Mesothelial cell of epicardium (in vitro differentiated cells): ENCODE measurements at places on chromosomes 16 and 17.

- DNase-seq: no peak
These were observed 87.9 kb downstream of the ZNF423 start for GRCh38 chr16:49767998-49768397.

DNA sequence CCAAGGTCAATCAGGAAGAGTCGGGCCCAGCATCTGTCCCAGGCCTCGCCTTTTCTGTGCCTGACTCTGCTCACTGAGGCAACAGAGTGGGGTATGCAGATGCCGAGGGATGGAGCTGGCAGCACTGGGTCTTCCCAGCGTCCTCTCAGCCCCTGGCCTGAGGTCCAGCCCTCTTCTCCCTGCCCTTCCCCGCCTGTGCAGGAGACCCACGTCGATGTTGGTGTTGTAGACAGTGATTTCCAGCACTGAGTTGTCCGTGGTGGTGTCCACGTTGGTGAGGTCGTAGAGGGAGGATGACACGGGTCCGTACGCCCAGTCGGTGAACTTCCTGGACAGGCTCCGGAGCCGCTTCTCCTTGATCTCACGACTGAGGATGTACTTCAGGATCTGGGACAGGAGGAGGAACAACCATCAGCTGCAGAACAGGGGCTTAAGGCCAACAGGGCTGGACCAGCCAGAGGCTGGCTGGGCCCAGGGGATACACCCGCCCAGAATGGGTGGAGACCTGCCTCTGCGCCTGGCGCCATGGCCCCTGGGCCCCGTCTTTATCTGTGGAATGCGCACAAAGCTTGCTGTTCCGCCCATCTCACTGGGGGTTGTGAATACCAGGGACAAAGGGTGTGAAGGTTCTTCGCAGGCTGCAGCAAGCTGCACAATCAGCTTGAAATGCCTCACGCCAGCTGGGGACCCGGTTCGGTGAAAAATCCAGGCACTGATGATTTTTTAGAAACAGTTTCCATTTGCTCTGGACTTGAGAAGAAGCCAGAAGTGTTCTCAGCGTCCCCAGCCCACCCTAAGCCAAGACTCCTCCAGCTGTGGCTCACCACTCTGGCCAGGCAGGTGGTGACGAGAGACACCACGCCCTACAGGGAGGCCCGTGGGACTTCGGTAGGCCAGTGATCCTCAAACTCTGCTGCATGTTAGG, 27.5 kb downstream of the TRPV3 start:
- DNase-seq: peak; percentile 48

DNA sequence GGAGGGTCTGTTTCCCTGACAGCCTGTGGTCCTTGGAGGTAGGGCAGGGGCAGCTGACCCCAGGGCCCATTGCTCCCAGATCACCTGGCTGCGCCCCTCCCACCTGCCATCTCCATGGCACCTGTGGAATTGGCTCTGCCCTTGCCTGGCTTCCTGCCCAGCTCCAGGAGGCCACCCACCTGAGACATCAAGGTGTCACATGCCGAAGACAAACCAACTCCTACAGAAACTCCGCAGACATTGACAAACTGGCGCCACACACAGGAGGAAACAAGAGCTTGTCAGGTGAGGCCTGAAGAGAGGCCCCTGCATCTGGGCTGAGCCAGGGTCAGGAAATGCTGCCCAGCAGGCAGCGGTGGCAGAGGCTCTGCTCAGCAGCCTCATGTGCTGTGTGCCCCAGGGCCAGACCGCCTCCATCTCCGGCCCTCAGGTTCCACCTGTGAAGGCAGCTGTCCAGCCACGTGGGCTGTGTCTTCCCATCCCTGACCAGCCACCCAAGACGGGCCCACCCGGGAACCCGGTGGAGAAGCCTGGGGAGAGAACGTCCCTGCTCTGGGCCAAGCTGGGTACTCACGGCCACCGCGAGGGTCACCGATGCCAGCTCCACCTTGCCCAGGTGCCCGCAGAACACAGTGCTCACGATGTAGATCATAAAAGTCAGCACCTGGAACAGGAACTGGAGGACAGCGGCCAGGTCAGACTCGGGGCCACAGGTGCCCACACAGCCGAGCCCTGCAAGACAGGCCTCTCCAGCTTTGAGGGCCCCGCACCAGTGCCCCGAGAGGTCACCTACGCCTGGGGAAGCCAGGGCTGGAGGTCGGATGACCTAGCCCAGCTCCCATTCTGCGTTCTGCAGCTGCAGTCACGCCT, 1.6 kb downstream of the SLC47A2 start:
- DNase-seq: no peak

GRCh38 chr16:85083051-85083639, 29.1 kb downstream of the CIBAR2 start:
- DNase-seq: no peak

DNA sequence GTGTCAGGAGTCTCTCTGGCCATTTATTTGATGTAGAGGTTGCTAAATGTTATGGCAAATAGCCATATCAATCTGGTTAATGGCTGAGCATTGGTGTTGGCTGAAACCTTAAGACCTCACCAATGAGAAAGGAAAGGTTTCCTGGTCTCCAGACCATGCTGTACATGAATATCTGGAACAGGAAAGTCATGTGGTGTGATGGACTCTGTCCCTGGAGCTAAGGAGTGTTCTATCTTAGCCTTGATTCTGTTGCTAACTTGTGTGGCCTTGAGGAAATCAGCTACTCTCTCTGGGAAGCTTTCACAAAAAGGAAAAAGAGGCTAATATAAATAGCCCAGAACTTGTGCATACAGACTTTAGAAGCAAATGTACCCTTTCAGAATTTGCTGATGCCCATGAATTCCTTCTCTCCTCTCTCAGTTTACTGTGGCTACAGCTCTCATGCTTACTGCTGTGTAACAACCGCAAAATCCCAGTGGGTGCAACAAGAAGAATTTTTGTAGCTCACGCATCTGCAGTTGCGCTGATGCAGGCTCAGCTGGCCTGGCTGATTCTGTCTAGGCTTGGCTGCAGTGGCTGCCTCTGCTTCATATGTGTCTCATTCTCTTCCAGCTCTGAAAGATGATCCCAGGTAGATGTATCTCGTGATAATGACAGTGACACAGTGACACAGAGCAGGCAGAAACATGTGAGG, 287.5 kb downstream of the NPIPA8 start:
- no peak for DNase-seq

DNA sequence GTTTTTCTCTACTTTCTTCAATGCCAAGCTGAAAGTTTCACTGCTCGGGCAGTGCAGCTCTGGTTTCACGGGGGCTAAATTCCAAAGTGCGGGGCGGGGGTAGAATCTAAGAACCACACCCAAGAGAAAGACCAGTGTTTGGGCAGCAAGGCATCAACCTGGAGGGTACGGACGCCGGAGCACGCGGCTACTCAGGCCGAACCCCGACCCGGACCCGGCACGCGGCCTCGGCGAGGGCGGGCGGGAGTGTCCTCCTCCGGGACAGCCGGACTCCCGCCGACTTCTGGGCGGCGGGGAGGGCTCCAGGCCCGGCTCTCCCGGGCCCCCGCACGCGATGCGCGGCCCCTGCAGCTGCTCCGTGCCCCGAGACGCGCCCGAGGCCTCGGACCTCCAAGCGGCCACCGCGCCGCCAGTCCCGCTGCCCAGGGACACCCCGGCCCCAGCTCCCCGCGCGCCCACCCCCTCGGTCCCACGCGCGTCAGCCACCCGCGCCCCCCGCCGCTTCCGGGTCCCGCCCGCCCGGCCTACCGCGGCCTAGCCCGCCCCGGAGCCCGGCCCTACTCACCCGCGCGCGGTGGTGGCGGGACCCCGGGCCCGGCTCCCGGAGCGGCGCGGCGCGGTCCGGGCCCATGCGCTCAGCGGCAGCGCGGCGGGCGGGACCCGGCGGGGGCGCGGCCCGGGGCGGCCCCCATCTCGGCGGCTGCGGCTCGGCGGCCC, 561 bp downstream of the AXIN1 start:
- DNase-seq: no peak

- no peak for DNase-seq
These were observed 8.3 kb upstream of the PYDC1 start for GRCh38 chr16:31225193-31225592.

GRCh38 chr17:17182598-17183136, 23.5 kb downstream of the PLD6 start:
- DNase-seq: no peak

- no peak for DNase-seq
These were observed 58.1 kb downstream of the WDR59 start for GRCh38 chr16:74926805-74927204.
